Activated naive CD8-positive, alpha-beta T cell treated with anti-CD3 and anti-CD28 coated beads, Interleukin-2, amount 10 ng/mL, durations not matched to agents 7 days and 5 days (primary cell): ENCODE measurements at places on chromosomes 4 and X. TPM values are rescaled to one million over a fixed set of nuclear protein-coding genes. Genes with fewer than 3 reads are reported as not detected.

SLC4A4 gene
- total RNA-seq = 3.7 TPM

ARHGAP36 gene
- total RNA-seq = not detected

DNA sequence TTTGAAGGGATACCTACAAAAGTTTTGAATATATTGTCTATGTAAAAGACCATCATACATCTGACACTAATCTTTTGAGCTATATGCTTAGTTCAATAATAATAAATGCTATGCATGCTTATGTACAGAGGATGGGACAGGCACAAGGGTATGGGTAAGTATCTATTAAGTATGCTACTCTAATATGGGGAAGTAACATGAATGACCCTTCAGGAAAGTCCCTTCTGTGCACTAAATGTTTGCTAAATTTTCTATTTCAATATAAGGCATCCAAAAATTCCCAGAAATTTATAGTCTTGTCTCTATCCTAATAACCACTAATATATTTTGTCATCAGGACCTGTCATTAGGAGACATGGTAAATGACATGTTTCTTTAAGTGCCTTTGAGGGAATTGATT, 19.0 kb downstream of the ATP8A1 start:
- DNase-seq = no peak
- H3K36me3 ChIP-seq = peaks cover 5% of the 10 kb centered on the region
- H3K27me3 ChIP-seq = no peaks in the 10 kb centered on the region
- no peak overlapping the region for H3K27ac ChIP-seq
- no peak overlapping the region for H3K4me3 ChIP-seq

GRCh38 chr4:13947921-13948320, 320.4 kb upstream of the BOD1L1 start:
- no peak overlapping the region for H3K4me3 ChIP-seq
- H3K4me1 ChIP-seq = no peaks in the 10 kb centered on the region
- no peak for DNase-seq

DNA sequence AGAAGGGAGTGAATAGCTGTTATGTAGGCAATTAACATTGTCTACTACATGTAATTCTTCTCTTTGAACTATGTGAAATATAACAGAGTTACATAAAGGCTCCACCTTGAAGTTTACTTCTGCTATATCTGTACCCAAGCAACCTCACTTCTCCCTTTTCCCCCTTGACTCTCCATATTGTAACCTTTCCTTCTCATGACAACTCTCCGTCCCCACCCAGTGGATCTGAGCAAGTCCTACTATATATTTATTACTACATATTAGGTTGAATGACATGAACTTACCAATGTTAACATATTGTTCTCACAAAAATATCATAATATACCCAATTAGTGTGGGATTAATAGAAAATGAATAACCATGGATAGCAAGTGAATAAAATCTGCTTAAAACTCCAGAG, 93.2 kb upstream of the ATP8A1 start:
- no peak for DNase-seq
- no peak overlapping the region for H3K4me3 ChIP-seq
- peaks cover 6% of the 10 kb centered on the region for H3K4me1 ChIP-seq
- H3K27me3 ChIP-seq = no peaks in the 10 kb centered on the region
- peaks cover 4% of the 10 kb centered on the region for H3K36me3 ChIP-seq

GRCh38 chr4:184359888-184360287, 114.5 kb downstream of the IRF2 start:
- H3K27me3 ChIP-seq = no peaks in the 10 kb centered on the region
- DNase-seq = no peak
- no peak overlapping the region for H3K27ac ChIP-seq

- no peak overlapping the region for H3K27ac ChIP-seq
- H3K36me3 ChIP-seq = peaks cover 3% of the 10 kb centered on the region
- no peak overlapping the region for H3K4me3 ChIP-seq
- DNase-seq = no peak
- peaks cover 6% of the 10 kb centered on the region for H3K4me1 ChIP-seq
- peaks cover 4% of the 10 kb centered on the region for H3K27me3 ChIP-seq
These were observed 180.5 kb upstream of the RBPJ start for GRCh38 chr4:26140150-26140898.

- H3K4me1 ChIP-seq = no peaks in the 10 kb centered on the region
- DNase-seq = no peak
- H3K27ac ChIP-seq = no peak overlapping the region
- H3K36me3 ChIP-seq = no peaks in the 10 kb centered on the region
- H3K27me3 ChIP-seq = peaks cover 32% of the 10 kb centered on the region
These were observed 9.2 kb downstream of the GUCY1A1 start for GRCh38 chr4:155675709-155676429.
